ENCODE measurements at places on chromosomes 6 and 20.

DNA sequence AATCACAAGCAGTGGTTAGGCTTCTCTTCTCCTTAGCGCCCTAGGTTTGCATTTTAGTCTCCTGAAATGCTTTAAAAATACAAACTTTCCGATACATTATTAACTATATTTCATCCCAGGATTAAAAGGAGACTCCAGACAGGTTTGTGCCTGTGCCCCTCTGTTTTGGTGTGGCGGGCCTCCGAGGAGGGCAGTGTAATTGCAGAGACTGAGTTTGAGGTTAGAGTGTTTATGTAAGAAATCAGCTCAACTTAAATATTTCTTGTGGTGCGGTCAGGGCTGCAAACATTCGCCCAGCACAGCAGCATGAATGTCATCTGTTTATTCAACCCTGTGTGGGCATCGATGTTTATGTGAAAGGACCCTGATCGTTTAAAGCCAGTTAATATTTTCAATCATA lies 130.4 kb upstream of the AKAP12 start:
- no peak for DNase-seq

- DNase-seq: no peak
Observed at GRCh38 chr6:170111816-170112582, 178.9 kb downstream of the DLL1 start.

DNA sequence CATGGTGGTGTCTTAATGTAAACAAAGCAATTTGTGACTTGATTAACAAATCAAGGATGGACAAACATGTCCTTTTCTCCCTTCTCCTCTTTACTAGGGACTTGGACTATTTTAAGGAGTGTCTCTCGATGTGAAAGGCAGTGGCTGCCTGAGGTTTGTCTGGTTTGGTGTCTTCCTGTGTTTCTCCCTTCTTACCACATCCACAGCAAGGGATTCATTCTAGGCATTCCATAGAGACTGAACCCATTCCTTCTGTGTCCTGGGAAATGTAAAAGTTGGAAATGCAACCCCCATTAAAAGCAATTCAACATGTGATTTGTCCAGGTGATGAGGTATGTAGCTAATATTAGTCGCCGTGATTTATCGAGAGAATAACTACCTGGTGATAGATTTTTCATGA lies 15.9 kb downstream of the NRN1 start:
- DNase-seq: no peak

DNA sequence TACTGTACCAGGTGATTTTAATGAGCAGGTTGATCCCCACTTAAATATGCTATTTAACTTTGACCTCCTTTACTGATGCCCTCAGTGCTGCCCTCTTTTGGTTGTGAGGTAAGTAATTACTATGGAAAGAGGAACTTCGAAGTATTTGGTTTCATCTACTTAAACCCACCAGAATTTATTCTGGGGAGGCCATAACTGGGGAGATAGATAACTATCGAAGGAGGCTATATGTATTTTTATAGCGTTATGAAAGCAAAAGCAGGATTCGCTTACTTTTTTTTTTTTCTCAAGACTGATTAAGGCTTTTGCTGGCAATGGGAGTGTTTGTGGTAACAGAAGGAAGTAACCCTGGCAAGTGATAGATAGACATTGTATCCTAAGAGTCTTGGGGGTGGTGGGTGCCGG lies 168.9 kb upstream of the CENPW start:
- no peak for DNase-seq

DNA sequence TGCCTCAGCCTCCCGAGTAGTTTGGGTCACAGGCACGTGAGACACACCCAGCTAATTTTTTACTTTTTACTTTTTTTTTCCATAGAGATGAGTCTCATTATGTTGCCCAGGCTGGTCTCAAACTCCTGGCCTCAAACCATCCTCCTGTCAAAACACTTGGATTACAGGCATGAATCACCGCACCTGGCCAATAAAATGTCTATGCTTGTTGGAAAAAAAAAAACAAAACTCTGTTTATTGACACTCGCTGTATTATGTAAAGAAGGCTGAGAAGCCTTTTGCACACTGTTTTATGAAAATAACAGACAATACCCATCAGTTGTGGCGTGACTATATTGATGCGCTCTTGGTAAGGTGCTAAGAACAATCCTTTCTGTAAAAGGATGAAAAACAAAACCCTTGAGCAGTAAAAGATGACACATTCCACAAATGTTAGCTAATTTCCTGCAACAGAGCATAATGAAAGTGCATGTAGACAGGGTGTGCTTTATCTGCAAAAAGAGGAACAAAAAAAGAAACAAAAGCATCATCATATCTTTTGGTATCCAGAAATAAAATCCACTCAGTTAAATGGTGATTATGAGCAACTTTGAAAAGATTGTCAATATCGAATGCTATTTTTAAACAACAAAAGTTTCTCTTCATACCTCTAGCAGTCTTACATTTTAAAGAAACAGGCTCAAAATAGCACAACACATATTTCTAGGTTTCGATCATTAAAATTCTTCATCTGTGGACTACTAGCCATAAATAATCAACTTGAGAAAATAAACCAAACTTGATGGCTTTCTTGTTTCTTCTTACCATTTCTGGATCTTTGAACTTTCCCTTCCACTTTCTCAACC lies 108.3 kb upstream of the PHACTR1 start:
- peak; percentile 29 for DNase-seq

DNA sequence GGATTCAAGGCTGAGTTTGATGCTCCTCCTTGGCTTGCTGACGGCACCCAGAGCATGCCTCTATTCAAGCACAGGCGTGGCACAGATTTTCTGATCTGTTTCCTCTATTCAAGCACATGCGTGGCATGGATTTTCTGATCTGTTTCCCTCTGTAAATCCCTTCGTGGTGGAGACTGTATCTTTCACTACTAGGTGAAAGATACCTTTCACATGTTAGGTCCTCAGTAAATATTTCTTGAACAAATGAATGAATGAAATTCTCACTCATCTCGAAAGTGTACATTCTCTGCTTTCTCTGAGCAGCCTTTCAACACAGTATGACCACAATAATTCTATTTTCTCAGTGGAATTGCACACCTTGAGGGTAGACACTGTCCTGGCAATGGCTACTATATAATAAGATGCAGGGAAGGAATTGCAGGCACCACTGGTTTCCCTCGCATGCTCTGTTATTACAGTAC lies 72.6 kb upstream of the F13A1 start:
- DNase-seq: no peak

- DNase-seq: no peak
Observed at GRCh38 chr6:117491916-117492315, 9.4 kb downstream of the DCBLD1 start.

DNA sequence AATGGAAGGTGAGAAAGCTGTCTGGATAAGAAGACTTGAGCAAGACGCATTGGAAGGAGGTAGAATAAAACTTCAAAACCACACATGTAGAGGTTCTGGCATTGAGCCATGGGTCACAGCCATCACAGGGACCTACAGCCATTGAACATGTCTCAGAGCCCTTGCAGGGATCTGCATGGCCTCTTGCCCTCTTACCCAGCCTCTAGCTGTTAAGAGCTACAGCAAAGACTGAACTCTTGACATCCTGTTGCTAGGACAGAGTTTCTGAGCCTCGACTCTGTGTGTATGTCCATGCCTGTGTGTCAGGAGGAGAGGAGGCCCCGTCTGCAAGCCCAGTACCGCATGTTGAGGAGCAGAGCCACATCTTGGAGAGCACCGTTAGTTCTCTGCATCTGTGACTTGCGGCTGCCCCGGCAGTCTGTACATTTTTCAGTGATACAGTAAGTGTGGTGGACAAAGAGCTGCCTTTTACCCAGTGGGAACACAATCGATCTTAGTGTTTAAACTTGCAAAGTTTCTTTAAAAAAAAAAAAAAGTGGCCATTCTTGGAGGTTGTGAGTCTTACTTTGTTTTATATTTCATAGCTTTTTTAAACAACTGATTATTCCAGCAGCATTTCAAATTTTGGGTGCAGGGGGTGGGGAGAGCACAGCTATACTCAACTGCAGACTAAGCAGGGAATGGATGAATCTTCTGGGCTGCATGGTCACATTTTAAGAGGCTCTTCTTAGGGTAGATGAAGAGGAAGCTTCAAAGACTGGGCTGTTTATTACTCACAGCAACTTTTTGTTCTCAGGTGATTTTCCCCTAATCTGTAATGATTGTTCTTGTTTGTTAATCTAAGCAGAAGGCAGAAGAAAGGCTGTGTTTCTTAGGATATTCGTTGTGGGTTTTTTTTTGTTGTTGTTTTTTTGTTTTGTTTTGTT lies 88.5 kb downstream of the TBC1D7 start:
- no peak for DNase-seq

DNA sequence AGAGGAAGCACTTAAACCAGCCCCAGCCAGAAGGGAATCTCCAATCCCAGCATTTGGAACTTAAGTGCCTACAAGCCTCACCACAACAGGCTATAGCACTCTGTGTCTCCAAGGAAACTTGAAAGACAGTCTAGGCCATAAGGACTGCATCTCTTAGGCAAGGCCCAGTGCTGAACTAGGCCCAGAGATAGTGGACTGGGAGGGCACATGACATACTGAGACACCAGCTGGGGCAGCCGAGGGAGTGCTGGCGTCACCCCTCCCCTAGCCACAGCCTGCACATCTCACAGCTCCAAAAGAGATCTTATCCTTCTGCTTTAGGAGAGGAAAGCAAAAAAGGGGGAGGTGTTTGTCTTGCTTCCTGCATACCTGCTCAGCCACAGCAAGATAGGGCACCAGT lies 618.5 kb downstream of the COL12A1 start:
- DNase-seq: no peak

DNA sequence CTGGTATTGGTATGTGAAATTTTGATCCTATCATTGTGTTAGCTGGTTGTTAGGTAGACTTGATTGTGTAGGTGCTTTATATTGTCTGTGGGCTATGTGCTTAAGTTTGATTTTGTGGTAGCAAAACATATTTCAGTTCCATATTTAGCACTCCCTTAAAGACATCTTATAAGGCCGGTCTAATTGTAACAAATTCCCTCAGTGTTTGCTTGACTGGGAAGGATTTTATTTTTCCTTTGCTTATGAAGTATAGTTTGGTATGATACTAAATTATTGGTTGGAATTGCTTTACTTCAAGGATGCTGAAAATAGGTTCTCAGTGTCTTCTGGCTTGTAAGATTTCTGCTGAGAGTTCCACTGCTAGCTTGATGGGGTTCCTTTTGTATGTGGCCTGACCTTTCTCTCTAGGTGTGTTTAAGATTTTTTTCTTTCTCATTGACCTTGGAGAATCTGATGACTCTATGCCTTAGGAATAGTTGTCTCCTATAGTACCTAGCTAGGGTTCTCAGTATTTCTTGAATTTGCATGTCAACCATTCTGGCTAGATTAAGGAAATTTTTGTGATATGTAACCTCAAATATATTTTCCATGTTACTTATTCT lies 20.1 kb downstream of the CENPW start:
- no peak for DNase-seq

DNA sequence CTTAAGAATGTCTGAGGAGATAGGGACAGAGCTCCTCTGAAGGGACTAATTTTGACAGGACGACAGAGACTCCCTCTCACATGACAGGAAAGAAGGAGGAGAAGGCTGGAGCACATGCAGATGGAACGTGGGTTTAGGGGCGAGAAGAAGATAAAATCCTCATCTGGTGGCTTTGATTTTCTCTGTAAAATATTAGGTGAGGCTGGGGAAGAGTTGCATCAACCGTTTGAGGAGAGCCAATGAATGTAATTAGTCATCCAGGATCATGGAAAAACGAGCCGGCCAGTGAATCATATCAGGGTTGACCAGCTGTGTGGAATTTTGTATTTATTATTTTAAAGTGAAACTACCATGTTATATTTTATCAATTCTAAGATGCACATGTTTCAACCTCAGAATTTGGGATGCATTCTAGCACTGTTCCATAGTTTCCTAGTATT lies 46.9 kb upstream of the ADGRF4 start:
- DNase-seq: peak; percentile 44

- no peak for DNase-seq
Observed at GRCh38 chr6:46990031-46990644, 52.0 kb downstream of the ADGRF1 start.
